ENCODE measurements at places on chromosomes 1 and 21.

DNA sequence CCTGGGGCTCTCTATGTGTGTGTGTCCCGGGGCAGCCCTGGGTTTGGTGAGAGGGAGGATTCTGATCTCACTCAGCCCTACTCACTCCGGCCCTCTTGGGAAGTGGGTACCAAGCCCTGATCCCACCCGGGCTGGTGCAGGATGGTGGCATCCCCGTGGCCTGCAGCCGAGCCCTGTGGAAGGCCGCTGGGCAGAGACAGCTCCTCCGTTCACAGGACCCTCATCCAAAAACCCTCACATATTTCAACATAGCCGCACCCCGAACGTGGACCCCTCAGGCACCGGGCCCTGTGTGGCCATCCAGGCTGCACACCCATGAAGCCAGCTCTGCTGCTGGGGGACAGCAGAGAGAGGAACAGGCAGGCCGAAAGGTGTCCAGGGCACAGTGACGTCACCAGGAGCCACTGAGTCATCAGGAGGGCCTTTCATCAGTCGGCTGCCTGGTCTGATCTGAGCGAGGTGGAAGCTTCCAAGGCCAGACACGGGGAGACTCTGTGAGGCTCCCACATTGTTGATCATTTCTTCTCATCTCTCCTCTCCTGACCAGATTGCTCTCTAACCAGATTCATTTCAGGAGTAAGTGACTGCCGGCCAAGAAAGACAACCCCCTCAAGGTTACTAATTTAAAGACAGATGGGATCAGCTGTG is 16.2 kb upstream of the GPR157 start:
- H3K27me3 ChIP-seq, result no peaks in the 10 kb centered on the region
- no peak overlapping the region for H3K4me3 ChIP-seq
- peaks cover 4% of the 10 kb centered on the region for H3K4me1 ChIP-seq
- no peaks in the 10 kb centered on the region for H3K36me3 ChIP-seq

DNA sequence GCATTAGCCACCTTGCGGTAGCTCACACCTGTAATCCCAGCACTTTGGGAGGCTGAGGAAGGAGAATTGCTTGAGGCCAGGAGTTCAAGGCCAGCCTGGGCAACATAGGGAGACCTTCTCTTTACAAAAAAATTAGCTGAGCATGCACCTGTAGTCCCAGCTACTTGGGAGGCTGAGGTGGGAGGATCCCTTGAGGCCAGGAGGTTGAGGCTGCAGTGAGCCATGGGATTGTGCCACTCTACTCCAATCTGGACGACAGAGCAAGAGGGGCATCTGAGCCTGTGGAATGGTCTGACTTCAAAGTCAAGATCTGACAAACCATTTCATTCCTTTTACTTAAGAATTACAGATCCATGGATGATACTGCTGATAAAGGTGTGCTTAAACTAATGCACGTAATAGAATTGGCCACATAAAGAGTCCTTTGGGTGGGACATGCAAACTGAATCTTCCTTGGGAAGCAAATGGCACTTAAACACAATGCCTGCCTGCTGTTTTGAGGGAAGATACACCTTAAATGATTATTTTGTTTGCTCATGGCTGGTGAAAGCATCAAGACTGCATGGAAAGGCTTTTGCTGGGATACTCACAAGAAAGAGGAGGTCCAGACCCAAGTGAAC is 2.5 kb upstream of the TMEM201 start:
- no peaks in the 10 kb centered on the region for H3K27me3 ChIP-seq
- no peak for DNase-seq
- peaks cover 51% of the 10 kb centered on the region for H3K36me3 ChIP-seq

DNA sequence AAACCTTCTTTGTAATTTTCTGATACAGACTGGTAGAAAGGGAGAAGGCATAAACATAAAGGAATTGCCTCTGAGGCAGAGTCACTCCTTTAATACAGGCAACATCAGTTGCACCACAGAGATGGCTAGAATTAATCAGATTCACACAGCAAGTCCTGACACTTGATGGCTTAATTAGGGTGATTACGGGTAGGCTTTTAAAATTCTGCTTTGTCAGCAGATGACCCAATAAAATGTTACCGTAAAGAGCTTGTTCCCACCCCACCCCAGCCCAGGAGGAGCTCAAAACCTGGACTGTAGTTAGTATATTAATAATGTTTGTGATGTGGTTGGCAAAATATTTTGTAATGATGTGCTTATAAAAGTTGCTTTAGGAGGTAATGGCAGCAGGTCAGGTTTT is 9.3 kb upstream of the BTG3 start:
- H3K36me3 ChIP-seq, result no peaks in the 10 kb centered on the region
- H3K27ac ChIP-seq, result no peak overlapping the region
- no peak overlapping the region for H3K4me3 ChIP-seq
- DNase-seq, result no peak
- H3K27me3 ChIP-seq, result peaks cover 13% of the 10 kb centered on the region
- H3K4me1 ChIP-seq, result peaks cover under 1% of the 10 kb centered on the region

DNA sequence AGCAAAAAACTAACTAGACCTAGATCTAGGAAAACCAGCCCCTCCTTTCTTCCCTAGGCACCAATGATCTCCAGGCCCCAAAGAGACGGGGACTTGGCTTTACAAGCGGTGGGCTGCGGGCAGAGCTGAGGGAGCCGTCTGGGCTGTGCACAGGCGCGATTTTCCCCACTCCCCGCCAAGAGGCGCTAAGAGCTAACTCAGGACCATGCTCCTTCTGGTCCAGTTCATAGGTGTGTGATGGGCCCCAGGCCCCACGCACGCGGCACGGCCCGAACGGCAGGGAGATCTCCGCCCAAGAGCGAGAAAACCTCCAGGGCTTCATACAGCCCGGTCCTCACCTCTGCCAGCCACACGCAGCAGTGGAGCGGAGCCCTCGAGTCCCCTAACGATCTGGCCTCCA is 7.5 kb upstream of the GPR153 start:
- peaks cover 4% of the 10 kb centered on the region for H3K36me3 ChIP-seq
- DNase-seq, result no peak
- H3K27me3 ChIP-seq, result no peaks in the 10 kb centered on the region
- no peak overlapping the region for H3K27ac ChIP-seq
- H3K4me3 ChIP-seq, result no peak overlapping the region
- H3K4me1 ChIP-seq, result no peaks in the 10 kb centered on the region

DNA sequence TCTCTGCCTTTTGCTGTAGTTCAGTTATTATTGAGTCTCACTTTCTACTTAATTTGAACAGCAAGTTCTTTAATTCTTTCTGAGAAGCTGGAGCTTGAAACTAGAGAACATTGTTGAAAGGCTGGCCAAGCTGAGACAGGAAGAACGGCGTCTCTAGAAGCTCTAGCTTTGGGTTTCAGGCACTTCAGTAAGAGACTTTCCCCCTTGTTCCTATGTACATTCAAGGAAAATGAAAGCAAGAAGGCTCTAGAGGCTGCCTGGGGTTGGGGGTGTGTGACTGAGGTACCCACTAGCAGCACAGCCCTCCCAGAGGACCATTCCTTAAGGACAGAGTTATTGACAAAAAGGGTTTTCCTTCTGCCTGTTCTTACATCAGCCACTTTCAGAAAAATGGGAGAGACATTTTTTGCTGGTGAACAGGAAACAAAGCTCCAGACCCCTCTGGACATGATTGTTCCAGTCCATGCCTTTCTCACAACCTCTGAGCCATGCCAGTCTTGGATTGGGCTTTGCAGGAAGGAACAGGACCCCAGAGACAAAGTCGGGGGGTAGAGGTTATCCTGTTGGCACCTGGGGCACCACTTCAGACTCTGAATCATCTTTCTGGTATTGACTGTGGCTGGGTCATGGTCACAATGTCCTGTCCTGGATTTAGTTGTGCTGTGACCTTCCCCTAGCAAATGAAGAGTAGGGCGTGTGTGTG is 63.1 kb downstream of the LAMC2 start:
- no peaks in the 10 kb centered on the region for H3K4me1 ChIP-seq
- no peak overlapping the region for H3K4me3 ChIP-seq
- H3K27me3 ChIP-seq, result peaks cover 30% of the 10 kb centered on the region
- no peak overlapping the region for H3K27ac ChIP-seq
- H3K36me3 ChIP-seq, result no peaks in the 10 kb centered on the region
- DNase-seq, result no peak

DNA sequence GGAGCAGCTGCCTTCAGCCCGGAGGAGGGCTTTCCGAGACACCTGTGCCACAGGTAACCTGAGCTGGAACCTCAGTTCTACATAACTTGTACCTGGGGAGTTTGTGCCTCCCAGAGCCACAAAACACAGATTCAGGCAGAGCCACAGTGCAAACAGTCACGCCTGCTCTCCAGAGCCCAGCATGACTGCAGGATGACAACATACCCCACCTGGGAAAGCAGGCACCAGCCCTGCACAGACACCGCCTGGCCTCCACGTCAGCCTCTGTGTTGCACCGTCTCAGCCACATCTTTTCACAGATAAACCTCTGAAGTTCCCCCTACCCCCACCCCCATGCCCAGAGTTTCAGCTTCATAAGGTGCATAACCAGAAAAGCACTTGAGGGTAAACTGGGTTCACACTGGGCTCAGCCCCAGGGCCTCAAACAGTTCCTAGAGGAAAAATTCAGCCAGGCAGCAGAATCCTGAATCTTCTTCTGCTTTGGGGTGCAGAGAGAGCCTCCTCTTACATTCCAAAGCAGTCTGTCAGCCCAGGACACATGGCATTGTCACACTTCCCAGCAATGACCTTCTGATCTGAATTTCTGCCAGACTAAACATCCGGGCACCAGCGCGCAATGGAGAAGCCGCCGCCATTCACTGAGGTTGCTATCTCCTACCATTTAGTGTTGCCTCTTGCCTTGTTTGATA is 229.5 kb downstream of the TOMM20 start:
- no peaks in the 10 kb centered on the region for H3K27me3 ChIP-seq
- H3K27ac ChIP-seq, result no peak overlapping the region
- no peak overlapping the region for H3K4me3 ChIP-seq
- no peaks in the 10 kb centered on the region for H3K36me3 ChIP-seq
- DNase-seq, result no peak
- H3K4me1 ChIP-seq, result peaks cover 17% of the 10 kb centered on the region

- H3K27ac ChIP-seq, result no peak overlapping the region
- no peak for DNase-seq
- H3K36me3 ChIP-seq, result peaks cover 18% of the 10 kb centered on the region
- peaks cover 55% of the 10 kb centered on the region for H3K4me1 ChIP-seq
- no peaks in the 10 kb centered on the region for H3K27me3 ChIP-seq
- H3K4me3 ChIP-seq, result no peak overlapping the region
Measured at GRCh38 chr1:32337855-32338636, 2.0 kb upstream of the MARCKSL1 start.

GRCh38 chr1:223760833-223761232 is 48.5 kb downstream of the CAPN2 start:
- no peak overlapping the region for H3K27ac ChIP-seq
- H3K4me3 ChIP-seq, result no peak overlapping the region
- H3K27me3 ChIP-seq, result no peaks in the 10 kb centered on the region
- no peaks in the 10 kb centered on the region for H3K4me1 ChIP-seq
- DNase-seq, result no peak
- peaks cover 88% of the 10 kb centered on the region for H3K36me3 ChIP-seq

DNA sequence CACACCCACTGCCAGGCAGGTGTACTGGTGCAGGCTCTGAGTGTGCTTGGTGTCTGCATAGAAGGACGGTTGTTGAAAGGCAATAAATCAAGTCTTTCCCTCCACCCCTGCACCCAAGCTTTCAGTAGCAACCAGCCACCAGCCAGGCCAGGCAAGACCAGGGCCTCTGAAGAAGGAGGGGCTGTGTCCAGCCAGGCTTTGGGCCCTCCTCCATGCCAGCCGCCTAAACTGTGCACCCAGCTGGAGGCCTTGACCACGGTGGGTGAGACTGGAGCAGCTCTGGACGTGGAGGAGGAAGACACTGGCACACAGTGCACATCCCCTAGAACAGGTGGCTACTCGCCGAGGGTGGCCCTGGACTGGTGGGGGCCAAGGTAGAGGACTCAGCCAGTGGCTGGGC is 4.9 kb downstream of the OLIG2 start:
- H3K36me3 ChIP-seq, result no peaks in the 10 kb centered on the region
- DNase-seq, result no peak
- H3K4me3 ChIP-seq, result no peak overlapping the region
- peaks cover 88% of the 10 kb centered on the region for H3K27me3 ChIP-seq
